ENCODE measurements at places on chromosomes 1 and 21.

- no peak for DNase-seq
Measured at GRCh38 chr1:95974586-95974985, 740.6 kb downstream of the RWDD3 start.

- DNase-seq: no peak
Measured at GRCh38 chr1:97632075-97632474, 288.8 kb downstream of the DPYD start.

DNA sequence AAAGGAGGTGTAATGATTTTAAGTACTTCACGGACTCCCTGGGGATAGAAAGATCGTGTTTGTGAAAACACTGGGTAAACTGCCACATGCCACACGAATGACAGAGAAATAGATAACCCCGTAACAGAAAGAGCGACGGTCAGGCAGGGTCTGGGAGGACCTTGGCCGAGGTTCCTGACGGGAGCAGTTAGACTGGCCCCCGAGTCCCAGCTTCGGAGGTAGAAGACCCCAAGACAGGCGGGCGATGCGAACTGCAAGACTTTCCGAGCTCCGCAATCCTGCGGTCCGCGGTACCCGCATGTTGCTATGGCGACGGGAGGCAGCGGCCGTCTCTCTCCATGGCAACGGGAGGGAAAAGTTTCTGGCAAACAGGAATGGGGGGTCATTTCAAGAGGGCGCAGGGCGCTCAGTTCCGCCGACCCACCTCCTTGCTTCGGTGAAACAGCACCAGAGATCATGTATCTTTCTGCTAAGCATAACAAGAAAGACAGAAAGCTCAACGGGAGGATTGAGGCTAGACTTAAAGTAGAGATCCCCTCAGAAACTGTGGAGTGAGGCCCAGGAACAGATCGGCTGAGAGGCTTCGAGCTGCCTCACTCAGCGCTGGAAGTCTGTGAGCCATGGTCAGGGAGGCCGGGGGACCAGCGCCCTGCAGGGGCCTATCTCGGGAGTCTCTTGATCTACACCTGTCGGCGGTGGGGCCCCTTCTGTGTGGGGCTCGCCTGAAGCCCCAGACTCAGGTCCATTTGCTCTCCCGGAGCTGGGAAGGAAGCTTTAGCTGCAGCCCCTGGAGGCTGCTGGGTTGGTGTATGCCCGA is 685 bp upstream of the SYT6 start:
- DNase-seq: no peak

DNA sequence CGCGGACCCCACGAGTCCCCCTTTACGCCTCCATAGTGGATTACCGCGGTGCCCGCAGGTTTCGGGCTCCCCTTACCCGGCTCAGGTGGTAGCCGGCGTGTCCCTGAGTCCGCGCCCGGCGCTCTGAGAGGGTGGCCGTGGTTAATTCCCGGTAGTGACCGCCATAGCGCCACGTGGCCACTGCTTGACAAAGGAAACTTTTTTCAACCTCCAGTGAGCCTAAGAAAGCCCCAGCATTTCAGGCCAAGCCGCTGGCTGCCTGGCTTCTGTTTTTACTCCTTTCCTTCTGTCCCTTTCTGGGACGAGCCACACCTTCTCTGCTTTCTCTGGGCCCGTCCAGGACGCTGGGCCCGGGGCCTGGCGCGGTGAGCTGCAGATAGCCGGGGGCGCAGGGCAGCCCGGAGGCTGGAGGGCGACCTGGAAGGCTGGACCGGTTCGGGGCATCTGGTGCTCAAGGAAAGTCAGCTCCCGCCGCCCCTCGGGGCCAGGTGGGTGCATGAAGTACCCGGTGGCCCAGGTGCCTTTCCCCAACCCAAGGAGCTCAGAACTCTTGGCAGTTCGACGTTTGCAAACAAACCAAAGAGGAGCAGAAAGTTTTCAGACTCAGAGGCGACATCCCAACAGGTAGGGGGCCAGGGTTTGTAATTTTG is 540 bp upstream of the C1orf198 start:
- DNase-seq: no peak

DNA sequence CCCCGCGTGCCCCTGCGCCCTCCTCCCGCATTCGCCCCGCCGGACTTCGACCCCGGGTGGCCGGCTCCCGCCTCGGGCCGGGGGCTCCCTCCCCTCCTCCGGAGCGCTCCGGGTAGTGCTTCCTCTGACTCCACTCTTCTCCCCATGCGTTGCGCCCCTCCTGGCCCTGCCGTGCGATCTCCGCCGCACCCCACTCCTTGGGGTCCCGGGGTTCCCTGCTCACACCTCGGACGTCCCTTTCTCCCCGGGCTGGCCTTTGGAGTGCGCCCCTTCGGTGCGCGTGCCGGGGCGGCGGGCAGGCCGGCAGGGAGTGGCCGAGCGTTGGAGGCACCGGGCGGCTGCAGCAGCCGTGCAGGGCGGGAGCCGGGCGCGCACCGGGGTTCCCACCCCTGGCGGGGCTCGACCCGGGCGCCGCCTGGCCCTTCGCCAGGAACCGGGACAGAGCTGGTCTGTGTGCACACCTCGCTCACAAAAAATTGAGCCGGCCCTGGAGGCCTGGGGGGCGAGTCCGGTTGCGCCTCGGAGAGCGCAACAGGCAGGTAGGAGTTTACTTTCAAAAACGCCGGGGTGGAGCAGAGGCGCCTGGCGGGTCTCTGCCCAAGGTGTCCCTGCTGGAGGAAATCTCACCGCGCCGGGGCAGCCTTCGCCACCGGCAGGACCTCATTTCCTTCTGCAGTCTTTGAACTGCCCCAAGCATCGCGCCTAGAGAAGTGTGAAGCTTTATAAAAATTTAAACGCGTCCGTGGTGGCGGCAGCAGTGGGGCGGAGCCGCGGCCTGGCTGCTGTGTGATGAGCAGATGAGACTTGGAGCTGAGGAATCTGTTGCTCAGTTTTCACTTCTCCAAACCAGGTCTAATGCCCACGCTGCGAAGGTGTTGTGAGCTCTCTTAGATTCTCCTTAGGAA is 650 bp downstream of the VANGL1 start:
- DNase-seq: no peak

DNA sequence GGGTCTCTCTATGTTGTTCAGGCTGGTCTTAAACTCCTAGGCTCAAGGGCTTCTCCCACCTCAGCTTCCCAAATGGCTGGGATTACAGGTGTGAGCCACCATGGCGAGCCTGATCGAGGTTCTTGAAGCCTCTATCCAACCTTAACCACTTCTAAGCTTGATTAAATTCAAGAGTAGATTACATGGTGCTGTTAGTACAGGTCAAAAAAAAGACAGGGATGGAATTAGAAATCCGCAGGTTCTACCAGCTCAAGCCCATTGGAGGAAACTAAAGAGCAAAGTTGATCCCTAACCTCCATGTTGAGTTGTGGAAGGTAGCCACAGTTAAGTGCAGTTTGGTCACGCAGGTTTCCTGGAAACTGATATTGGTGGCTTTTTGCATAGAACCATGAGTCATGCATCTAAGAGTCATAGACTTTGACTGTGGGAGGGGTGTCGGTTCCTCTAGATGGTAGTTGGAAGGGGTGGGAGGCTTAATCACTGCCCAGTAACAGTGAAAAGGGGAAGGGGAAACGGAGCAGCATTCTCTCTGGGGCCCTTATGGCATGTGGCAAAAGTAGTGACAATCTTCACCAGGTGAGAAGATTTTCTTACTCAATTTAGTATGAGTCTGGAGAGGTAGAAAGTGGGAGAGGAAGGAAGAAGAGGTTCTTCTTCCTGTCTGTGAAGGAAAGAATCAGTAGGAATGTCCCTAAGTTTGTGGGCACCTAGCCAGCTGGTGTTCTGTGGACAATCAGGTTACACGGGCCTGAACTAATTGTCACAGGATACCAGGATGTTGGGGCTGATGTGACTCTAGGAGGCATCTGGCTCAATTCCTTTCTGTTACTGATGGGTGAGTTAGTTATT is 7.0 kb downstream of the CD53 start:
- DNase-seq: peak; percentile 91

- DNase-seq: no peak
Measured at GRCh38 chr1:85088408-85088784, 40.1 kb upstream of the MCOLN3 start.

DNA sequence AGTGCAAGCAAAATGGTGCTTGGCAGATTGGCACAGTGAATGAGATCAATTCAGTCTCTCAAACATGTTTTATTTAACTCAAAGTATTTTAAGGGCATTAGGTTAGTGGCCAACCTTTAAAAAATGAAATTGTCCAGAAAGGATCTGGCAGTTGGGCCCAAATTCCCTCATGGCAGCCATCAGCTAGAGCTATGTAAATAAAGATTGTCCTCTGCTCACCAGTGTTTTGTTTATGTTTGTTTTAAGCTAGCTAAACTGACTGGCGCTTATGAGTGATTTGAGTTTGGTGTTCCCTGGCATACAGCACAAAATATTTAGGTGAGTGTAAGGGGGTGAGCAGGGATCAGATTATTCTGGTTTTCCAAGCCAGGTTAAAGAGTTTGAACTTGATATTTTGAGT is 18.1 kb downstream of the HDAC1 start:
- DNase-seq: no peak

DNA sequence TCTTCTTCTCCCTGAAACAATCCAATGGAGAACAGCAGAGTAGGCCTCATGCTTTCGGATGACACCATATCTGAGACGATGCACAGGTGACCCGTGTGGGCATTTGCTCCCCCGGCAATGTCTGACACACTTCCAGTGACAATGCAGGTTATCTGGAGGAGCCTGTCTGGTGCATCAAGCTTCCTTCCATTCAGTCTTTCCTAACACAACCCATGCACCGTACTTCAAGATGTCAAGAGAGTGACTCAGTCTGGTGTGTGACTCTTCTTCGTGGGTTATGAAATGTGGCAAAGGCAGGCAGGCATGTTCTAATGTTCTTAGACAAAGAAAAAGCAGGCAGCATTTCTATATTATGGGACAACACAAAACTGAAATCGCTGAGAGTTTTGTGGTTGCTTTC is 159.1 kb downstream of the EDEM3 start:
- no peak for DNase-seq

DNA sequence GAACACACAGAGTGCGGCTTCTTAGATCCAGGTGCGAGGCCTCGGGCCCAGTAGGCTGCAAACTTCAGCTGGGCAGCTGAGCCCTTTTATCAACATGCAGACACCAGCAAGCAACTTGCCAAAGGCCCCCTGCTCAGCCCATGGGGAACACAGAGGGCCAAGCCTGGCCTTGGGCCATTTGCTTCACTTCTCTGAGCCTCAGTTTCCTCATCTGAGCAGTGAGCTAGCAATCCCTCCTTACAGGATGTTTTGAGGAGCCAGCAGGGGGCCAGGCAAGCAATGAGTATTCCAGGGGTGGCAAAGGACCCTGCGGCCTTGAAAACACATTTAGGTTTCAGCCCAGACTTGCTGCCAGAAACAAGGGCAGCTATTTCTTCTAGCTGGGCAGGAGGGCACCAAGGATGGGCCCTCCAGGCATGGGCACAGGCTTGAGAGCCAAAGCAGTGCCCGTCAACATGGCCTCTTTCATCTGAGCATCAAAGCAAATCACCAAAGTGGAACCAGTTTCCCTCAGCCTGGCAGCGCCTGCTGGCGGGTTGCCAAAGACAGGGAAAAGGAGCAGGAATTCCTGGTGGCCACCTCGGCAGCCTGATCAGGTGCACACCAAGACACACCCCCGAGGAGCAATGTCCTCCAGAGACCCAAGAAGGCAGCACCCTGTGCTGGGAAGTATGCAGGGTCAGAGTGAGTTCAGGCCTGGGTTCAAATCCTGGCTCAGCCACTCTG is 1.4 kb downstream of the MATN1 start:
- DNase-seq: no peak

DNA sequence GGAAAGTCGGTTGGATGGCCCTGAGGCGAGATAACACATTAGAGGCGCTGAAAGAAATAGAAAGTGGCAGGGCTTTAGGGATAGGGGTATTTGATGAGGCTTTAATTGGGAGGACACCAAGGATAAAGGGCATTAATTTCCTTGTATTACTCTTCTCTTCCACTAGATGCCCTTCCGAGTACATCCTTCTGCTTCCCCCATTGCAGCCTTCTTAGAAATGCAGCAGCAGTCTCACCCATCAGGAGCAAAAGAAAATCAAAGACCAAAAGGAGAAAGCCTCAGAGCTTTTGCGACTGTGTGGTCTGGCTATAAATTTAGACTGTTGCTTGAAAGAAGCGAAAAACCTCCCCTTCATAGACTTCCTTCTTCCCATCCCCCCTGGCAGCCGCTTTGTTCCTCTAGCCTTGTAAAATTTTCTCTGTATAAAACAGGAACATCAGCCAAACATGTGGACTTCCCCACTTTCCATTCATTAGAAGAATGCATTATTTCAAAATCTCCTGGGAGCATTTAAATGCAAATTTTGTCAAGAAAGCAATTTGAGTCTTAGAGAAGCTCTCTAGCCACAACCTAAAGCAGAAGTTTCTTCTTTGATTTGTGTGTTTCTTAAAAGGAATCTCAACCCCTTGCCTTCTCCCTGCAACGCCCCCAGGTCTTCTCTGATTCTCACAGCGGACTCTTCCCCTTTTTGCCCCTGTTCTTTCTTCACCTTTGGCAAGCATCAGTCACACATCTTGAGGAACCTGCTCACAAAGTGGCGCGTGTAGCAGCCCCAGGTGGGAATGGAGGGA is 76.6 kb downstream of the NDUFS5 start:
- peak; percentile 62 for DNase-seq

DNA sequence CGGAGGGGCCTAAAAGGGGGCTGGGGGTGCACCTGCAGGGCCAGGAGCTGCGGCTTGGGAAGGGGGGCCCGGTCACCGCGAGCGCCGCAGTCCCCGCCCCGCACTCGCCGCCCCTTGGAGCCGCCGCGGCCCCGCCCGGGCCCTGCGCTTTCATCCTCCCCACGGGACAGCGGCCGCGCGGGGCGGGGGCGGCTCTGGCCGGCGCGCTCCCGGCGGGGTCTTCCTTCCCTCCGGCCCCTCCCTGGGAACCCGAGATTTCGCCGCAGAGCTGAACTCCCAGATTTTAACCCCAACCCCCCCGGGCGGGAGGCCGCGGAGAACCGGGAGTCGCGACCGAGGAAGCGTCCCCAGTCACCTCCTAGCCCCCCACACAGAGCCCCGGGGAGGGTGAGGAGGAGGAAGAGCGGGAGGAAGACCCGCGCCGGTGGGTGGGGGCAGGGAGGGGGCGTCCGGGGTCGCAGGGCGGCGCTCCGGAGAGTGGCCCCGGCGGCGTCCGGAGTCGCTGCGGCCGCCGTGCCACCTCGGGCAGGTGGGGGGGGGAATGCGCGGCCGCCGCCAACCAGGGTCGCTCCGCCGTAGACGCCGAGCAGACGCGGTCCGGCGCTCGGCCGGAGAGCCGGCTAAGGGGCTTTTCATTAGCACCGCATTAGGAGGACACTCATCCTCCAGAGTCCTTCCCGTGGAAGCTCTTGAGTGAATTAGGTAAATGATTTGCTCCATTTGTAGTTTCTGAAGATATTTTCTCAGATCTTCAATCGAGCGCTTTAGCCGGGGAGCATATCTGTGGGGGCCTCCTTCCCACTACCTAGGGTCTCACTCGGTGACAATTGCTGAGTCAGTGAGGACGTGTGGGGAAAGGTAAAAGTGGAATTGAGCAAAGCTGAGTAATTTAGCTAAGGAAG is 31.6 kb upstream of the NFIA start:
- DNase-seq: no peak

GRCh38 chr1:235960809-235961208 is 94.1 kb upstream of the LYST start:
- DNase-seq: no peak

- DNase-seq: no peak
Measured at GRCh38 chr1:221159608-221160007, 280.4 kb downstream of the HLX start.
